Effector memory CD8-positive, alpha-beta T cell (primary cell): ENCODE measurements at places on chromosomes 4 and X.

DNA sequence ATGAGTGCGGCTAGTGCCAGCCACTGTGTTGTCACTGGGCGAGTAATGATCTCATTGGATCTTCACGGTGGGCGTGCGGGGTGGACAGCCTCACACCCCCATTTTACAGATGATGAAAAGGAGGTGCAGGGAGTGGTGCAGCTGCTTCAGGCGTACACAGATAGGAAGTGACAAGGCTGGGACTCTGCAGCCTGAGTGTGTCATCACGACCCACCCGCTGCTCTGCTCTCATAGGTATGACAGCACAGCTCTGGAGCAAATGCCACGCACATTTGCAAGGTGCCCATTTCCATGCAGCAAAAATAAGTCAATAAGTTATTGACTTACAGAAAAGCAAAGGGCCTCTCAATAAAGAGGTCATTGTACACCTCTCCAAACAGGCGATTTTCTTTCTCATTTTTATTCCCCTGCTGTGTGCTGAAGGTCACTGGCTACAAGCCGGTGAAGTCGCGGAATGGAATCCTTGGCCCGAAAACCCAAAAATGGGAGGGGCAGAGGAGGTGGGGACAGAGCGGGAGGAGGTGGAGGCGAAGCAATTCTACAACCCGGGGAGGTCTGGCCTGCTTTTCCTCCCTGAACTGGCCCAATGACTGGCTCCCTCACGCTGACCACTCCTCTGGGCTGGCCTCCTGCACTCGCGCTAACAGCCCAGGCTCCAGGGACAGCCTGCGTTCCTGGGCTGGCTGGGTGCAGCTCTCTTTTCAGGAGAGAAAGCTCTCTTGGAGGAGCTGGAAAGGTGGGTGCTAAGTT is at the start of gene SOD3:
TSS of gene SOD3 (plus strand) at position 658 of the 750 bp plus-strand sequence. CDS start 3,949 bp downstream, outside the sequence.
- DNase-seq, result no peak

- DNase-seq, result no peak
Measured at GRCh38 chr4:128579154-128579853, 230.2 kb upstream of the JADE1 start.

- peak; percentile 32 for DNase-seq
Measured at GRCh38 chrX:13506574-13506973, 62.8 kb upstream of the EGFL6 start.

DNA sequence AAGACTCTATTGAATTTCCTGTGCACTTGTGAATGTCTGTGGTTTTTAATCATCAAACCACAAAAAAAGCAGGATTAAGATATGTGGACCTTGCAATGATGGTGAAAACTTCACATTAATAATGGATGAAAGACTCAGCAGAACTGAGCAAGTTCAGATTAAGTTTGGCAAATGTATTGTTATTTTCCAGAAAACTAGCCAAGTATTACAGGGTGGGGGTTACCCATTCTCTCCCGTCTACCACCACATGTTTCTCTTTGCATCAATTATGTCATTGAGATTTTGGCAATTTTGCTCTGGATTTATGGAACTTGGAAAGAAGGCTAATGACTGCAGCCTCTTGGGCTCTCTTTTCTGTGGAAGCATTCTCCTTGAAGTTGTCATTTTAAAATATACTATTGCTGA is 577.1 kb downstream of the ANKRD50 start:
- DNase-seq, result no peak

DNA sequence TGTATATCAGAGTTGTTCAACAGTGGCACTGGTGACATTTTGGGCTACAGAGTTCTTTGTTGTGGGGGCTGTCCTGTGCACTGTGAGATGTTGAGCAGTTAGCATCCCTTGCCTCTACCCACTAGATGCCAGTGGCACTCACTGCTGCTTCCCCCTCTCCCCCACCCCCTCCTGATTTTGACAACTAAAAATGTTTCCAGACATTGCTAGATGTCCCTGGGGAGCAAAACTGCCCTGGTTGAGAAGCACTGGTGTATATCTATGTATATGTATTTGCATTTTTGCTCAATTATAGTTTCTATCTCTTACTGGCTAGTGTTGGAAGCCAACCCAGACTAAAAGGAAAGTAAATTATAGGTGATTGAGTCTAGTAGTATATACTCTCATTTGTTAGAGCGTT is 2.4 kb downstream of the TMEM131L start:
- no peak for DNase-seq

GRCh38 chr4:157664726-157665125 is 444.2 kb downstream of the GRIA2 start:
- DNase-seq, result no peak

DNA sequence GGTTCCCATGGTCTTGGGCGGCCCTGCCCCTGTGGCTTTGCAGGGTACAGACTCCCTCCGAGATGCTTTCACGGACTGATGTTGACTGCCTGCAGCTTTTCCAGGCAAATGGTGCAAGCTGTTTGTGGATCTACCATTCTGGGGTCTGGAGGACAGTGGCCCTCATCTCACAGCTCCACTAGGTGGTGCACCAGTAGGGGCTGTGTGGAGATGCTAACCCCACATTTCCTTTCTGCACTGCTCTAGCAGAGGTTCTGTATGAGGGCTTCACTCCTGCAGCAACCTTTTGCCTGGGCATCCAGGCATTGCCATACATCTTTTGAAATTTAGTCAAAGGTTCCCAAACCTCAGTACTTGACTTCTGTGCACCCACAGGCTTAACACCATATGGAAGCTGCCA is 176.1 kb downstream of the DCAF12L1 start:
- no peak for DNase-seq
